NCI-H2081 treated with DMSO at 0.1 percent for 48 hours (cell line): ENCODE measurements at places on chromosomes 4 and X.

GRCh38 chrX:42783451-42783850 is 5.5 kb upstream of the PPP1R2C start:
- DNase-seq, result no peak

GRCh38 chr4:116480546-116480945 is 604.8 kb downstream of the TRAM1L1 start:
- DNase-seq, result no peak

DNA sequence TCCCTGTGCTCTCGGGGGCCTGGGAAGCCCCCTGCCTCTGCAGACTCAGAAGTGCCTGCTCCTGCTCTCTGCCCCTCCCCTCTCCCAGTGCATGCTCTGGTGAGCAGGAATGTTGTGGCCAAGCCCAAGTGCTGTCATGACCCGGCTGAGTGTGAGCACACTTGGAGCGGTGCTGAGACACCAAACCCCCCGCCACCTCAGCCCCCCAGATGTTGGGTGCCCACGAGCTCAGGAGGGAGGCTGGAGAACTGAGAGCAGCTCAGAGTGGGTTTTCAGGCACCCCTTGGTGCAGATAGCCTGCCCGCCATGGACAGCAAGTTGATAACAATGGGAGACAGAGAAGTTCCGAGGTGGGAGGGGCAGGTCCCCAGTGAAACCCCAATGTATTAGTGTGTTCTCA is 477.4 kb downstream of the ACTRT1 start:
- DNase-seq, result no peak

- no peak for DNase-seq
These were observed 18.1 kb upstream of the CHRNA9 start for GRCh38 chr4:40316782-40317635.

DNA sequence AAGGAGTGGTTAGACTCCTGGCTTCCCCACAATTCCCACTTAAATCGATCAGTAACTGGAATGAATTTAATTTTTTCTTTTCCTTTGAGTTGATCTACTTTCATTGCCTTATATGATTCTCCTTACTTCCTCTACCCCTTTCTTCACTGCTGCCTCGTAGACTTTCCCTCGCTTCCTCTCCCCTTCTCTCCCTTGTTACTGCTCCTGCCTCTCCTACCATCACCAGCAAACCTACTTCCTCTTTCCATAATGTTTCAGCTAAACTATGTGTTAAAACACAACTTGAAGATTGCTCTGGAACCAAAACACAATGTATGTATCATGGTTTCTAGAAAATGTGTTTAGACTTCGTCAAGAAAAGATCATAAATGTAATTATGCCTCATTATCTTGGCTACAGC is 132.0 kb upstream of the TET2 start:
- DNase-seq, result no peak

DNA sequence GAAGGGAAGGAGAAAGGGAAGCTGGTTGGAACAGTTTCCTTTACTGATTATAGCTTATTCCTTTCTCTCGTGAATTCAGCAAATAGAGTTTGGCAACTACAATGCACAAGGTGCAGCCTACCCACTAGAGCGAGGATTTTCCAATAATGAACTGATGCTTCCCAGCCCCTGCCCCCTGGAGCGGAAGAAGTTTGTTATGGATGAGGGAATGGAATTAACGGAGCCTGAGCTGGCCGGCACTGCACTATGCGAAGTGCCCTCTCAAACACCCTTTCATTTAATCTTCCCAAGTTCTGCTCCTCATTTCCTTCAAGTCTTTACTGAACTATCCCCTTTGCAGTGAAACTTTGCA is 42.5 kb upstream of the CBR4 start:
- DNase-seq, result no peak

- DNase-seq, result no peak
These were observed 837.4 kb downstream of the TRIML1 start for GRCh38 chr4:188976644-188977115.

DNA sequence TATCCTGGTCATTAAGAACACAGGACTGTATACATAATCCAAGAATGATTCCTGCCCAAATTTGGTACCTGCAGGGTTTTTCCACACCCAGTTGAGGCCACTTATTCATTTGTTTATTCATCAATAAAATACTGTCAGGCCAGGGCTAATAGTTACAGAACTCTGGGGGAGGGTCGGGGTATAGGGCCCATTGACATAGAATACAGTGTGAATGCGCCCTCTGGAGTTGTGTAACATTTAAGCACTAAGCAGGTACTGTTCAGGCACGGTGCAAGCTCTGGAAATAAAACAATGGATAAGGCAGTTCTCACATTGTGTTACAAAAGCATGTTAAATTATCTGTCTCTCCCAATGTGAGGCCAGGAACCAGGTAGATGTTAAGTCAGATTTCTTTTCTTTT is 30.8 kb upstream of the LRBA start:
- DNase-seq, result peak; percentile 34

DNA sequence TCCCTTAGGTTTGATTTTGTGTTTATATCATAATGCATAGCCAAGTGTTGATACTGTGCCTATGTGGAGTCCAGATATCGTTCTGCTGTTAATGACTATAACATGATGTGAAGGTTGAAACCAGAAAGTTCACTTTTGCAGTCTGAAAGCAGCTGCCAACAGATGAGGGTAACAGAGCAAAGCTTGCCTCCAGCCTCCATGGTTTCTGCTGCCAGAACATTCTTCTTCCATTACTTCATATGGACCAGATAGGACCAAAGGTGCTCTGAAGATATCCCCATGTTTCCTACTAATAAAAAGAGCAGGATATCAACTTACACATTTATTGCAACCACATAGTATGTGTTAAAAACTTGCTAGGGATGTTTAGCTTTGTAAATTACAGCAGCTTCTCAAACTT is 394.1 kb downstream of the SPRY1 start:
- no peak for DNase-seq

DNA sequence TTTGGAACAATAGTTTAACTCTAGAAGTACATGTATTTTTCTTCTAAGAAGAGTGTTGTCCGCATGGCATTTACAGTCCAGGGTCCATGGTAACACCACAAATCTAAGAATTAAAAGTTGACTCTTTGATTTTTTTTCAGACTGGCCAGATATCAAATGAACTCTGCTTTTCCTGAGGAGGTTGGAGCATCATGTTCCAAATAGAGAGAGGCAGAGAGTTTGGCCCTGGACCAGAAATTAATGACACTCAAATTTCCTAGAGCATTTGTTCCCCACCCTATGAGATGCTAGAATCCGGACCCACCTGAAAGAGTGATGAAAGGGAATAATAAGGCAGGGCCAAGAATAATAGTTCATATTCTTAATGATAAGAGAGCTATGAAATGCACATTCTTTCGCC is 47.0 kb upstream of the NAP1L5 start:
- no peak for DNase-seq

- DNase-seq, result no peak
These were observed 75.0 kb upstream of the FAM9C start for GRCh38 chrX:13119386-13119785.

- DNase-seq, result no peak
These were observed 573.0 kb downstream of the KCTD8 start for GRCh38 chr4:43875655-43876054.
